ENCODE measurements at places on chromosomes 7 and 10.

DNA sequence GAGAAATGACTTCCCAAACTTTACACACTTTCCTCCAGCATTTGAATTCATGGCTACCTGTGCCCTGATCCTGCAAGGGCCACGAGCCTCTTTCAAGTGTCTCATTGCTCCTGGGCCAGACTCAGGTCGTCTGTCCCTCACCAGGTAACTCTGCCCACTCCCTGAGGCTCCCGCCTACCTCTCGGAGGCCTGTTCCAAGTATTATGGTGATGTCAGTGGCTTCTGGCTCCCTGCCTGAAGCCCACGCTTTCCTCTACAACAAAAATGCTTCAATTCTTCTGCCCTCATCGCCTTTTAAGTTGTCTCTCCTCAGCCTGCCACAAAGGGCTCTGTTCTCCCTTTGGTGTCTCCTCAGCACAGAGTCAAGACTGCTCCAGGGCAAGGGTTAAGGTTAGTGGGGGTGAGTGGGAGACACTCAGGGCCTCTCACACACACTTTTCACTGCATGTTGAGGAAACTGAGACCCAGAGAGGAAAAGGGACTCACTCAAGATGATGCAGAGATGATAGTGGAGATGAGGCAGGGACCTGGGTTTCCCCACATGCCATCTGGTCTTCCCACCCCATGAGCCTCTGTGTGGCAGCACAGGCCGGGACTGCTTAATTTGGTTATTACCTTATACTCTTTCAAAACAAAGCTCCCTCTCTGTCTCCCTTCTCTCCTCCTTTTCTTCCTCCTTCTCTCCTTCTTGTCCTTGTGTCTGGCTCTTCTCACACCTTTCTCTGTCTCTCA is 28.3 kb upstream of the EGR2 start:
- DNase-seq, result no peak

DNA sequence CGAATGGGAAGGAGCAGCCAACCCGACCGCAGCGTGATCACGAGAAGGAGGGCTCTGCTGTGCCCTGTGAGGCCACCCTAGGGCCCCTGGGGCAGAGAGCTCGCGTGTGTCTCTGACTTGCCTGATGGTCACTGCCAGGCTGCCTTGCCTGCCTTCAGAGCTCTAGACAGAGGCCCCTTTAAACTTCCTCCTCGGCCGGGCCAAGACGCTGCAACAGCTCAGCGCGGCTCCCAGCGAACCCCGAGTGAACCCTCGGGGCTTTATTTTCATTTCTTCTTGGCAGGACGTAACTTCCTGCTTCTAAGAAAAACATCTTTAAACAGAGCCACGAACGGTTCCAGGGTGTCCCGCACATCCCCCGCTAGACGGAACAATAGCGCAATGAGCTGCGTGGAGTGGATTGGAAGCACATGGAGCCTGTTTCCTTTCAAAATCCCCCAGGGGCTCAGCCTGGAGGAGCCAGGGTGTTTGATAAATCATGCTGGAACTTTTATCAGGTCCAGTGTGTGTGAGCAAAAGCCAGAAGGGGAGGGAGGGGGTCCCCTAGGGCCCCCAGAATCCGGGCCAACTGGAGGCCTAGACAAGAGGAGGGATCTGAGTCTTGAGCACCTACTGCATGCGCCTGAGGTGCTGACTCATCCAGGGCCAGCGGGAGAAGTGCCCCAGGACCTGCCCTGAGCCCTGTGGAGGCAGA is 134.1 kb upstream of the GDF10 start:
- DNase-seq, result no peak

DNA sequence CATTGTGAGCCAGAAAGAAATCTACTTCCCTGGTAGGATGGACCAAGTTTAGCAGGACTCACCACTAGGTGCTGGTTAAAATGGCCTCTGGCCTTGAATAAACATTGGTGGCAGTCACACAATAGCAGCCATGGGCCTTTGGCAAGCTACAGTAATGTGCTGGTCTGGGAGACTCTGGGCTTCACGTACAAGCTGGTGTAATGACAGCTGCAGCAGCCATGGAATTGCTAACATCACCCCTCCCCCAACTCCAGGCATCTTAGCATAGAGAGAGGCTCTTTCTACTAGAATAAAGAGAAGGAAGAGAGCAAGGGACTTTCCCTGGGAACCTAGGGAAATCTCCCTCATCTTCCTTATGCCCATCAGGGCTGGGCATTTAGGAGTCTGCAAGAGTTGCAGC is 205.1 kb upstream of the SEMA3A start:
- DNase-seq, result no peak

GRCh38 chr10:83012866-83013265 is 1126.4 kb upstream of the GHITM start:
- DNase-seq, result no peak

DNA sequence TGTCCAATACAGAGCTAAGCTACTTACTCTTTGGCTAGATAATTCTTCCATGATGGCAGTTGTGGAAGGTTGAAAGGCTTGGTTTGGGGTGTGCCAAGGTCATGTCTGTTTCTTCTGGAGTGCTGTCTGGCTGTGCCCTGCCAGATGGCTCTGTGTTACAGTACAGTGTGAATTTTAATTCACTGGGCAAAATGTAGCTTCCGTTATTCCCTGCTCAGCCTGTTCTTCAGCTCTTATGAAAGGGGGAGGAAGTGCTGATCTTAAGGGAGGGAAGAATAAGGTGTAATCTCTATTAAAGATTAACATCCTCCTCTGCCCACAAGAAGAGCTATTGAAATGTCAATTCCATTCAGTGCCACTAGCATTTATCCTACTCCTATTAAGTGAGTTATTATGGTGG is 52.2 kb downstream of the SND1 start:
- no peak for DNase-seq

- DNase-seq, result no peak
Observed at GRCh38 chr7:123562121-123562520, 4.5 kb upstream of the NDUFA5 start.

GRCh38 chr7:121123032-121123431 is 134.5 kb downstream of the CPED1 start:
- no peak for DNase-seq

DNA sequence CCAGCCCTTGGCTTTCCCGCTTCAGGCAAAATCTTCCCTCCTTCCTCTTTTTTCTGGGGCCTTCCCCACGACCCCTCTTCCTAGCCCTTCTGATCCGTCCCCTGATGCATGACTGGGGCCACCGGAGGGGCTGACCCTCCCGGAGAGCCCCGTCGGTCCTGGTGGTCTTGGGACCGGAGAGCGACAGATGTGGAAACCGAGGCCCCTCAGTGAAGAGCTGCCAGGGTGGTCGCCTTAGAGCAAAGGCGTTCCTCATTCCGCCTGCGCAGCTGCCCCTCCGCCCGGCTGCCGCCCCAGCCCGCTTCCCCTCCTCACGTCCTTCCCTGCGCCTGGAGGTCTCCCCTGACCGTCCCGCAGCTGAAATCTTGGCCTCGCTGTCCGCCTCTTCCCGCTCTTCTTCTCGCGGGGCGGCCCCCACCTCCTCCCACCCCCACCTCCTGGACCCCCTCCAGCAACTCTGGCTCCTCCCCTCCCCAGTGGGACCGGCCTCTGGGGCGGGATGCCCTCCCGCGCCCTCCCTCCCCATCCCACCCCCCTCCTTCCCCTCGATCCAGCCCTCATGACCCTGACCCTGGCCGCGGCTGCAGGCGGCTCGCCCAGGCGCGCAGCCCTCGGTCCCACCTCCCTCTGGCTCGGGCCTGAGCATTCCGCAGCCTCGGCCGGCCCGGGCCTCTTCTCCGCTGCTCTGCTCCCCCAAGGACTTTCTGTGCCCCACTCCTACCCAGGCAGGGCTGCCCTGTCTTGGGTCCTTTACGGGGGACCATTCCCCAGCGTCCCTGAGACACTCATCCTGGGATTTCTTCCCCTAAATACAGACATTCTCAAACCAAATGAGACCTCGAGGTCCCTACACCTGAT is at the start of gene RARRES2:
RARRES2 (minus strand) TSS at position 367 of the 858 bp plus-strand sequence. CDS start 1,020 bp downstream, outside the sequence.
- DNase-seq, result no peak

DNA sequence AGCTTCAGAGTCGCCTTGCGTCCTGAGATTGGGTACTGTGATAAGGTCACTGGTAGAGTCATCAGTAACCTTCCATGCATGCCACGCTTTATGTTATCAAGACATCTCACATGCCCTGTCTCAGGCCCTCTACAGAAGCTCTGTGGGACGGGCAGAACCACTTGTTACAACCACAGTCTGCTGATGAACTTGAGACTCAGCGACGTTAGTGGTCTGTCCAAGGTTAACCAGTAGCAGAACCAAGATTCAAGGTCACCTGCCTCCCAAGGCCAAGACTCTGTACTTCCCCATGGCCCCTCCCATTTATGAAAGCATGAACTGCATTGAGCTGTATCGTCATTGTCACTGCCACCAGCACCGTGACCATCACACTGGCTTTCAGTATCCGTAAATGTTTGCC is 15.0 kb downstream of the IQCE start:
- DNase-seq, result no peak

DNA sequence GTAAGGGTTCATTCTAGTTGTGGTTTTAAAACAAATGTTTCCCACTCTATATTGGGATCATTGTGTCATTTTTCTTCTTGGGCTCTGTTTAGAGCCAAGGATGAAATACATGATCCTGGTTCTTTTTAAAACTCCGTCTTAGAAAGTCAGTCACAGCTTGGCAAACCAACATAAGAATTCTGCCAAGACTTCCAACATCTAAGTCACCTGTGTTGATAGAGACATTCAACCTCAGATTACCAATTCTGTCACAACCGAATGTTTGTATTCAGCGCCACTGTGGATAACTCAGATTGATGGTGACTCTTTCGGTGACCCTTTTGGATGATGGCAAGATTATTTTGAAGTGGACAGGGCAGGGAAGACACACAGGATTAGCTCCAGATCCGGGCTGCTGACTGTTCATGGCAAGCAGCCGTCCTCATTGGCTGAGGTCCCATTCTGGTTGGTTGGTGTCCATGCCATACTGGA is 255.4 kb downstream of the ARHGAP21 start:
- no peak for DNase-seq

- DNase-seq, result no peak
Observed at GRCh38 chr7:114160925-114161324, 242.1 kb upstream of the PPP1R3A start.

- no peak for DNase-seq
Observed at GRCh38 chr7:12609561-12609960, 39.0 kb downstream of the SCIN start.

GRCh38 chr10:44325596-44326307 is 59.1 kb downstream of the CXCL12 start:
- no peak for DNase-seq

- no peak for DNase-seq
Observed at GRCh38 chr7:55088620-55089019, 69.8 kb downstream of the EGFR start.

DNA sequence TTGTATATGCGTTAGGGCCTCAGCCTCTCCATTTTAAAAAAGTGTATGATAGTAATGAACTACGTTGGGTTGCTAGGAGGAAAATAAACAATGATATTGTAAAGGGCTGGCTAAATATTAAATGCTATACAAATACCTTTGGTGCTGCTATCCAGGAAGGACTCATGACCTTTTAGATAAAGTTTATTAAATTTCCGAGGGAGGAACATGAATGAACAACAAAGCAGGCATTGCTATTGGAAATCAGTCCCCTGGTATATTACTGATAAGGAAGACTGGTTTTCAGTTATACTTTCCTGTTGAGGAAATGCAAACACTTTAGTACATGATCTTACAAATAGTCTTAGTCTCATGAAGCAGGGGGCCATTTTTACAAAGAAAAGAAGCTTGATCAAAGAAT is 17.2 kb upstream of the AGR2 start:
- no peak for DNase-seq

DNA sequence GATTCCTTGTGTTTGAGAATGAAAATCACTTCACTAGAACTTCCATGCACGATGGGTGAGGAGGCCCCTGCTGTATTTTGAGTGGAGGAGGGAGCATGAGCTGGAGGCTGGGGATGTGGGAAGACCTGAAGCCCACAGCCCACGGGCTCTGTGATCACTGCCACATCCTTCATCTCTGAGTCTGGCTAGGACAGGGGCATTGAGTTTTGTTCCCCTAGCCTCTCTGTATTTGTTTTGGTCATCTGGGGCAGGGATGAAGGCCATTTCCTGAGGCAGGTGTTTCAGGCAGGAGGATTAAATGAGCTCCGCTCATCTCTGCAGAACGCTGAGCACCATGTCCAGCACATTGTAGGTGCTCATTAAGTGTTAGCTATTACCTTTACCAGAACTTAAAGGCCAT is 293.6 kb downstream of the GLRX3 start:
- no peak for DNase-seq

GRCh38 chr10:52818019-52818418 is 45.4 kb upstream of the MBL2 start:
- no peak for DNase-seq

DNA sequence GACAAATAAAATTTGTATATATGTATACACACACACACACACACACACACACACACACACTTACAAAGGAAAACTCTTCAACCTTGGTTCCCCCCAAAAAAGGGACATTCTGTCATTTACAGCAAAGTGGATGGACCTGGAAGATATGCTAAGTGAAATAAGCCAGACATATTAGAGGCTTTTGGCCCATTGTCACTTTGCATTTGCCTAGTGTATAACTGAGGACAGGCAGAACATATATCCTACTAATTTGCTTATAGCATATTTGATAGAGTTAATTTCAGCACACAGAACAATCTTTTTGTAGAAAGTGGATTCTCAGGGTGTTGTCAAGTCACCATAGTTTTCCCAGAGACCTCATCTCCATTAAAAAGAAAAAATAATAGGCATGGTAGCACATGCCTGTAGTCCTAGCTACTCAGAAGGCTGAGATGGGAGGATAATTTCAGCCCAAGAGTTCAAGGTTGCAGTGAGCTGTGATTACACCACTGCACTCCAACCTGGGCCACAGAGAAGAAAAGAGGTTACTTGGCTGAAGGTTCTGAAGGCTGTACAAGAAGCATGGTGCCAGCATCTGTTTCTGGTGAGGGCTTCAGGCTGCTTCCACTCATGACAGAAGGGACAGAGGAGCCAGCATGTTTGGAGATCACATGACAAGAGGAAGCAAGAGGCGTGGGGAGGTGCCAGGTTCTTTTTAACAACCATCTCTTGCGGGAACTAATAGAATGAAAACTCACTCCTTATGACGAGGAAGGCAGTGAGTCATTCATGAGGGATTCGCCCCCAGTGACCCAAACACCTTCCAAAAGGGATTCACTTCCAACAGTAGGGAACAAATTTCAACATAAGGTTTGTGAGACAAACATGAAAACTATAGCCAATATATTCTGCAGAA is 135.6 kb downstream of the TMEM168 start:
- DNase-seq, result no peak

DNA sequence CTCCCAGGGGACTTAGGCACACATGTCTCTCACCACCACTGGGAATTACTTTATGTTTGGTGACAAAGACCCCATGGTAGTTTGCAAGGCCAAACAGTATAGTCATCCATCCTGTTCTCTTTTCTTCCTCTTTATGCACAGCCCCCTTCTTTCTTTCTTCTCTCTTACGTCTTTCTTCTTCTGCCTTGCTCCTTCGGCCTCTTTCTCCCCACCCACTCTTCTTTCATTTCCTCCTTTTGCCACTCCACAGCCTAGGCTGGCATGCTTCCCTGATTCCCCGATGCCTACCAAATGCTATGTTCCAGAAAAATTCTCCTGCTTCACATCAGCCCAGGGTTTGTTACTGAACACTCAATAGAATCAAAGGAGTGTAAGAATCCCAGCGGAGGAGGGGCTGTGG is 62.4 kb upstream of the MKLN1 start:
- no peak for DNase-seq

- DNase-seq, result no peak
Observed at GRCh38 chr10:43128958-43129706, 9.1 kb upstream of the CSGALNACT2 start.
